Head of caudate nucleus (tissue), 42 donors: ENCODE measurements at places on chromosomes 3 and 15.

GRCh38 chr15:91022832-91023129, 387 bp upstream of the VPS33B start:
- no peak for DNase-seq

GRCh38 chr3:9217784-9218513, 31.5 kb downstream of the SRGAP3 start:
- DNase-seq, result no peak

DNA sequence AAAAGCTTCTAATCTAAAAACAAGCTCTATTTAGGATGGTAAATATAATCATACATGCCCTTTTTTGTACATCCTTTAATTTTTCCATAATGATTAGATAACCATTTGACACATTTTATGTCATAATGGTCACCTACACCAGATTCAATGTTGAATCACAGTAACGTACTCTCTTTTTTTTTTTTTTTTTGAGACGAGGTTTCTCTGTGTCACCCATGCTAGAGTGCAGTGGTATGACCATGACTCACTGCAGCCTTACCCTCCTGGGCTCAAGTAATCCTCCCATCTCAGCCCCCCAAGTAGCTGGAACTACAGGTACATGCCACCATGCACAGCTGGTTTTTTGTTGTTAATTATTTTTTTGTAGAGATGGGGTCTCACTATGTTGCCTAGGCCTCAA, 49.2 kb downstream of the PROS1 start:
- DNase-seq, result no peak

DNA sequence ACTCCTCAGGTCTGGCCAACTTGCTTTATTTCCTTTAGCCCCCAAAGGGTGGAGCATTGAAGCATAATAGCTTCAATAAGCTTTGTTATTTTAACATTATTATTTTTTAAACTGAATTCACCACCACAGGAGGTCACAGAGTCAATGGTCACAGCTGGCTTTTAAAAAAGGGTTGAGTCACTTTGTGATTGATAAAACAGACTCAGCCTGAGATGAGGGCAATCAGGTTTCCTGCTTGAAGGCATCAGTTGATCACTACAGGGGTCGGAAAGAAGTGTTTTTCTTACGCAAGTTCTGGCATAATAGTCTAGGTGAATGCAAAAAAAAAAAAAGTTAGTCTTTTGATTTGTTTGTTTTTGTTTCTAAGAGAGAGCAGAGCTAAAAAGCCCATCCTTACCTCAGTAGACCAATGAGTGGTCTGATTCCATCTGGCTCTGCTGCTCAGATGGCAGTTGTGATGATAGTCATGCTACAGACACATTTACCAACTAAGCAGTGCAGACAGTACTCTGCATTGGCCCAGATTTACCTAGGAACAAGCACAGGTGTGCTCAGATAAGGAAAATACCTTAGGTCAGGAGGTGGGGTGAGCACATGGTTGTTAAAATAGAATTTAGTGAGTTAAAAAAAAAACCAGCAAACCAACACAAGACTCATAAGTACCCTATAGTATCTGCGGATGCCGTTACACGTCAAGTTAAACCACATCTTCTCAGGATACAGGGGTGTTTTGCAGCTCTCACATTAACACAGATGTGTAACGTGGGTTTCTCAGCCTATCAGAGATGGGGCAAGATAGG, 22.6 kb downstream of the ZNF80 start:
- no peak for DNase-seq

GRCh38 chr3:113707835-113708234, 11.4 kb upstream of the USF3 start:
- no peak for DNase-seq

DNA sequence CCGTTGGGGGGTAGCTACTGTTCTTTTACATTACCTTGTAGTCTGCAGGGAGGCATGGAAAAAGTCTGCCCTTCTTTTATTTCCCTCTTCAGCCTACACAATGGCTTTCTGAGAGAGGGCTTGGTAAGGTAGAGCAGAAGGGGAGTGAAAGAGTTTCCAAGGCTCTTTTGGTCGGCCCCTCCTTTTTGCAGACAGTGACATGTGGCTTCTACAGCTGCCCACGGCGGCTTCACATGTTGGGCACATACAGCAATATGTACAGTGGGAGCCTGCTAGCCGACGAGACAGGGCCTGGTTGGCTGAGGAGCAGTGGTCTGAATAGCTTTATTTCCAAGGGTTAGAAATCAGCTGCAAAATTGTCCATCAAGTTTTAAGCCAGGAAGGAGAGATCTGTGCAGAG, 4.0 kb downstream of the INAFM2 start:
- no peak for DNase-seq

DNA sequence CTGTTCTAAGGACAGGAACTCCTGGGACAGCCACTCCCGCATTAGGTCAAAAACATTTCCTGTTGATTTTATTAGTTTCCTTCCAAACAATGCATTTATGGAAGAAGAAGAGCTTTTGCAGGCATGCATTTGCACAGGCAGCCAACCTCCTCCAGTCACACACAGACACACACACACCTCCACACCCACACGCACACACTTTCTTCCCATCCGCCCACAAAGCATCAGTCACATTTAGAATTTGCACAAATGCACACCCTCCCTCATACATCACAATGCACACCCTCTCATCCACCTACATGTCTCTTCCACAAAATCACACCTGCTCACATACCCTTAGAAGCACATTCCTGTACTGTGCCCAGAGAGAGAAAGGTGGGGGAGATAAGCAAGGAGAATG, 4.1 kb upstream of the TYRO3 start:
- DNase-seq, result peak; percentile 70

DNA sequence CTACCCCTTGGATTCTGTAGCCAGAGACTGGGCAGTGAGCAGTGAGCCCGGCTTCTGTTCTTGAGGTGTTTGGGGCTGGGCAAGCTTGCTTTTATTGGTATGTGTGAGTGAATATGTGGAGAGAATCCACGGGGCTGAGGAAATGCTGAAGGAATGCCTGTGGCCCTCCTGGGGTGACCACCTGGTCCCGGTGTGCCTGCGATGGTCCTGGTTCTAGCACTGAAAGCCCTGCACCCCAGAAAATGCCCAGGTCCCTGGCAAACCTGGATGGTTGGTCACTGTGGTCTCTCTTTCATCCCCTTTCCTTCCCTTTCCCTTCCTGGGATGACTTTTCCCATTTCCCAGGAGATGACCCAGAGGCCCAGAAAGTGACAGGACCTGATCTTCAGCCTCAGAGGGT, 4.2 kb downstream of the ZBTB47 start:
- no peak for DNase-seq

GRCh38 chr15:50126072-50126471, 7.0 kb upstream of the ATP8B4 start:
- DNase-seq, result no peak

GRCh38 chr3:4351164-4351855, 48.1 kb downstream of the SETMAR start:
- DNase-seq, result no peak

DNA sequence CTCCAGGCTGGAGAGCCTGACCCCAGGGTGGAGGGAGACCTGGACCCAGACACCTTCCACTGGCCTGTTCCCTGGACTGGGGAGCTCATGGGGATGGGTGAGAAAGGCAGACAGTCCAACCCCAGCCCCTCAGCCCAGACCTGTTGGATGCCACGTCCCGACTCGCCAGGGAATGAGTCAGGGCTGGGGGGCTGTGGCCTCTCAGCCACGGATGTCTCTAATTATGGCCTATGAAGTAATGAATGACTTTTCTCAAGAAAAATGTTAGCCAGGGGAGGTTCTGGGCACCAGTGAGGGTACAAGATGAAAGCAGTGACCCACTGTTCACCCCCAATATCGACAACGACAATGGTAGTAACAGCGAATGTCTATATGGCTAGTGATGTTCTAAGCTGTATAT, 107.0 kb upstream of the RPL32 start:
- no peak for DNase-seq

DNA sequence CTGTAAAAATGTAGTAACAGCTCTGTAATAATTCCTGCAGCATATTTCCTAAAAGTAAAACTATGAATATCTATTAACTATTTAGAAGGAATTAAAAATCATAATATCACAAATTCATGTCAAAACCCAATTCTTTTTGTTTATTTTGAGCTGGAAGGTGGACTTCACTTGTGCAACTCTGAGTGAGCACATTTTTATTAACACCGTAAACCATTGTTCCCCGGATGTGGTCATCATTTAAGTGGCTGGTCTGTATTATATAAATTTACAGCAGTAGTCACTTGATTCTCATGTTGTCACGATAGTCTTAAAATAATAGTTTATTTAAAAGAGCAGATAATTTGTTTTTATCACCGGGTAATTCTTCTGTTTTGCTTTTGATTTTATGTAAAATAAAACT, 43.0 kb upstream of the UTS2B start:
- no peak for DNase-seq

DNA sequence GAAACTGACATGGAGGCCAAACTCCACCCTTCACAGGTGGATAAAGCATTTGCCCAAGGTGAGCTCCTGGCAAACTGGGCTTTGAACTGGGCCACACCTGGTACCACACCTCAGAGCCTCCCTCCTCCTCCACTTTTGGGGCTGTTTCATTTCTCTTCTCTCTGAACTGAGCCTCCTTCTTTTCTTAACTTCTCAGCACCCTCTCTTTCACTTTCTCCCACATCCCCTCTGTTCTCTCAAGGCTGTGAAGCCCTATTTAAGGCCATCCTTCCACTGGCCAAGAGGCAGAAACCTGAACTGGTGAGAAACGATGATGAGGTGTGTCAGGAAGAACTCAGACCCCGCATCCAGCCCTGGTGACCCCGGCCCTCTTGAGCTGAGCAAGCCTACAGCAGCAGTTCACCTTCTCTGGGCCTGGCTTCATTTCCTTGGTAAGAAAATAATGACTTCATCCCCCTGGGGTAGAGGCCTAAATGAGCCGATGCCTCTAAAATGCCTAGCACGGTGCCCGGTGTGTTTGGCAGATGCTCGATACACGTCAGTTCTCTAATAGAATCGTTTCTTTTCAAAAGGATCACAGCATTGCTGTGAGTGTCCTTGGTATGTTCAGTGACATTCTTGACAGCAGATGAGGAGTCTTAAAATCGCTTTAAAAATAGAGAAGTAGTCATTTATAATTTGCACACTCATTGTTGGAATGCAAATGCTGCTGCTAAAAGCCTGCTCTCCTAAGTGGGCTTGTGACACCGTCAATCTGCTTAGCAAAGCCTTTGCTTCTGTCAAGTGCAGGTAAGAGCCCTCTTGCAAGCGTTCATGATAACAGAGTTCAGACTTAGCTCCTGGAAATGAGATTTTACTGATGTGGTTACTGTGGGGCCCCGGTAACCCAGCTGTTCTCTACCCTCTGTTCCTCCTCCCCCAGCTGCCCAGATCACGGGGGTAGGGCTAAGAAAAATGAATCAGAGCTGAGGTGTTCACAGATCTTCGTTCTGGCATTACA, 97.7 kb upstream of the ATP2B2 start:
- peak; percentile 61 for DNase-seq

GRCh38 chr15:67050062-67050461, 15.3 kb upstream of the SMAD3 start:
- no peak for DNase-seq

DNA sequence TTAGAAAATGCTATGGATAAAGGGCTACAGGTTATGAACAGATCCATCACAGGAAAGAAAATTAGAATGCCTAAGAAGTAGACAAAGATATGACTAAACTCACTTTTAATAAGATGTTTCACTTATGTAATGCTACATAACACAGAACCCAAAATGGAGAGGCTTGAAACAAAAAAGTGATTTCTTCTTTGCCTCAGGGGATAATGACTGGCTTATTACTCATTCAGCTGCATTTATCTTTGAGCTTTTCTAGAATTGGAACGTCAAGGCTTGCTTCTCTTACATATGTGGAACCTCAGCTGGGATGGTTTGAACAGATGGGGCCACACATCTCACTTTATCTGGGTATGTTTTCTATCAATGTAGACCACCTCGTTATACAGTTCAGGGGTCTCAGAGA, 120.6 kb upstream of the EPHA3 start:
- no peak for DNase-seq

GRCh38 chr15:31275331-31276262, 51.0 kb upstream of the KLF13 start:
- DNase-seq, result peak; percentile 71

- no peak for DNase-seq
These were observed 41.9 kb downstream of the SIDT1 start for GRCh38 chr3:113574213-113574612.

GRCh38 chr15:74422652-74423430, 10.9 kb downstream of the SEMA7A start:
- peak; percentile 65 for DNase-seq

GRCh38 chr3:106745344-106746168, 631.7 kb upstream of the CCDC54 start:
- DNase-seq, result no peak

GRCh38 chr15:68353421-68354135, 76.0 kb downstream of the FEM1B start:
- DNase-seq, result no peak

DNA sequence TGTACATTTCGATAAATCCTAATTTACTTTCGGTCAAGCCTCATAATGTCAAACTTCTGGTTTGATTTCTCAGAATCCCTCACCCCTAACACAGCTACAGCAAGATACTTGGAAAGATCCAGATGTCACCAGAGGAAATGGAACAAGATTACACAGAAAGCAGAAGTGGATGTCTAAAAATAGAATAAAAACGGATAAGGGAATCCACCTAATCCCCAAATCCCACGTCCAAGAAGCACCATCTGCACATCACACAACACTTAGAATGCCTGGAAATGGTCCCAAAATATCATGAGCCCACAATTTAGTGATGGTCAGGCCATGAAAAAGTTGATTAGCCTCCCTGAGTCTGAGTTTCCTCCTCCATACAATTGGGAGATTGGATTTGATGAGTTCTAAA, 61.7 kb downstream of the AGTR1 start:
- no peak for DNase-seq

DNA sequence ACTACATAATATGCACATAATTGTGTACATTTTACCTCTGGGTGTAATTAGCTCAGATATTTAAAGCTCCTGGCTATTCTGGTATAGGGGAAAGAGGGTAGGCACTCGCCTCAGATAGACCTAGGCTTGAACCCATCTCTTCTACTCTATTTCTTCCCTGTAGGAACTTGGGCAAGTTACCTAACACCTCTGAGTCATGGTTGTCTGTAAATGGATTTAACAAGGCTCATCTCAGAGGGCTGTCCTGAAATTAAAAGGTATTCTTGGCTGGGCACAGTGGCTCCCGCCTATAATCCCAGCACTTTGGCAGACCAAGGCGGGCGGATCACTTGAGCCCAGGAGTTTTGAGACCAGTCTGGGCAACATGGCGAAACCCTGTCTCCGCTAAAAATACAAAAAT, 30.7 kb downstream of the NANOGP8 start:
- no peak for DNase-seq

GRCh38 chr15:80580106-80580505, 115.0 kb upstream of the ABHD17C start:
- DNase-seq, result no peak

DNA sequence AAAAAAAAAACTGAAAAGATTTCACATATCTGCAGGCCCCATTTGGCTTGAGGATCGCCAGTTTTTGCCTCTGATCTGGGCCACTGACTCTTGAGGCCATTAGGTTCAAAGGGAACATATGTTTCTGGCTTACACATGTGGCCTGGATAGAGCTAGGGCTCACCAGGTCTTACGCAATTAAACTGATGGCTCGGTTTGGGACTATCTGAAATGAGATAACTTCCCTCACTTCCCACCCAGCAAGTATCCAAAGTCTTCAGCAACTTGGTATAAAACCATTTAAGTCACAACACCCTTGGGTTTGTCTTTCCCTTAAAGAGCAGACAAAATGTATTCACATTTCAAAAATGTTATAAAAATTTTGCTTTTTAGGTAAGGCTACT, 36.3 kb downstream of the LRIG1 start:
- no peak for DNase-seq

- DNase-seq, result no peak
These were observed 56.5 kb downstream of the KY start for GRCh38 chr3:134594331-134594741.

- DNase-seq, result no peak
These were observed 500.9 kb upstream of the MDFIC2 start for GRCh38 chr3:70813311-70813710.
